ENCODE measurements at places on chromosomes 1 and 21.

DNA sequence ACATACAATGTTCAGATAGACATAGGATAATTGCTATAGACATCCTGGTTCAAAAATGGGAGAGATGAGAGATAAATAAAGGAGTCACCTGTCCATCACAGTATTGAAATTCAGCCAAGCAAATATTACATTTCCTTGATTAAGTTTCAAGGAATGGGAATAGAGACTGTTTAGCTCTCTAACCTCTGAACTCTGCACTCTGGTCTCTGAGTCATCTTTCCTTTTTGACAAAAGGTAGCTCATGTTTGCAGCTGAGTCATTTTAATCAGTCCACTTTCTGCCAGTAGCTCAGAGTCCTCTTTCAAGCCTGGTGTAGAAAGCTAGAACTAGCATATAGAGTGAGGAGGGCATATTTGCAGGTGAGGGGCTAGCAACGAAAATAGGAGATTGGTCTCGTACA lies 51.4 kb upstream of the GJA8 start:
- no peak for DNase-seq
- no peaks in the 10 kb centered on the region for H3K27me3 ChIP-seq
- no peak overlapping the region for H3K4me3 ChIP-seq

GRCh38 chr1:10693497-10694273 lies 102.8 kb downstream of the CASZ1 start:
- DNase-seq = peak; percentile 49
- H3K27me3 ChIP-seq = no peaks in the 10 kb centered on the region
- peak overlapping the region; percentile 72 for H3K4me3 ChIP-seq

GRCh38 chr1:229694053-229694693 lies 68.1 kb downstream of the URB2 start:
- no peak overlapping the region for H3K4me3 ChIP-seq
- no peak for DNase-seq
- no peak overlapping the region for H3K27ac ChIP-seq
- H3K36me3 ChIP-seq = no peaks in the 10 kb centered on the region
- no peaks in the 10 kb centered on the region for H3K4me1 ChIP-seq
- H3K27me3 ChIP-seq = no peaks in the 10 kb centered on the region

GRCh38 chr1:55117941-55118340 lies 78.6 kb downstream of the PCSK9 start:
- H3K27ac ChIP-seq = no peak overlapping the region
- H3K4me3 ChIP-seq = no peak overlapping the region
- H3K27me3 ChIP-seq = no peaks in the 10 kb centered on the region
- no peak for DNase-seq

GRCh38 chr1:170590921-170591705 lies 59.1 kb downstream of the GORAB start:
- no peaks in the 10 kb centered on the region for H3K36me3 ChIP-seq
- H3K27me3 ChIP-seq = no peaks in the 10 kb centered on the region
- no peaks in the 10 kb centered on the region for H3K4me1 ChIP-seq
- H3K27ac ChIP-seq = no peak overlapping the region

DNA sequence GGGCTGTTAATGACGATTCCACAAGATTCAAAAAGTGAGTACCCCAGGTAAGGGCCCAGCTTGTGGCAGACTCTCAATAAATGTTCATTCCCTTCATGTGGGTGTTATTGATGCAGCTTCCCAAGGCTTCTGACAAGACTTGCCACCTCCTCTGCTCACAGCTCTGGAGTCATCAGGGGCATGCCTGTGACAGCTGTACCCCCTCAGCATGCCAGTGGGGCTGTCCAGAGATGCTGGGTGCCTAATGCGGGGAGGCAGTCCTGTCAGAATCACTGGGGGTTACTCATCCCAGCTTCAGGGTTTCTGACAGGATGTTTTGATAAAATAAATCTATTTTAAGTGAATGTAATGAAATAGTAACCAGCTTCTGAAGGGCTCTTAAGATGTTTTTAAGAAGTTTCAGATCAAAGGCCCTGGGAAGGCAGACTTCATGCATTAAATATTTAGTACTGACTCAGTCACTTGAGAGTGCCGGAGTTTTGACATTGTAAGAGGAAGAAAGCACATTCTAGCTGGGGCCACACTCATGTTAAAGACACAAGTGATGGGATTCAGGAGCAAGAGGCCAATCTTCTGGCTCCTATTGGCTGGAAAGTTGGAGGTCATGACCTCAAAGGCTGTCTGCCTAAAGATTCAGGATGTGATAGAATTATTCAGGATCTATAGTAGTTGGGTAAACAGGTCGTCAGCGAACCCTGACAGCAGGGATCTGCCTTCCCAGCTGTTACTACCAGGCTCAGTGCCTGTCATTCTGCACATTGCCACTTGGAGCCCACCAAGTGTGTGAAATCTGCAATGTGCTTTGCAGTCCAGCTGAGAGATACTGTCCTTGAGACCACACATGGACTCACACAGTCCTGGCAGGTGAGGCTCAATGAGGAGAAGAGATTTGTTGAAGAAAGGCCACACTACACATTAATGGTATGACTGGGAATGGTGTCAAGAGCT lies 239.6 kb upstream of the BEND5 start:
- no peak for DNase-seq
- no peaks in the 10 kb centered on the region for H3K36me3 ChIP-seq
- no peak overlapping the region for H3K27ac ChIP-seq
- H3K27me3 ChIP-seq = no peaks in the 10 kb centered on the region
- no peak overlapping the region for H3K4me3 ChIP-seq
- no peaks in the 10 kb centered on the region for H3K4me1 ChIP-seq

GRCh38 chr1:77438236-77438913 lies 156.6 kb downstream of the AK5 start:
- H3K4me3 ChIP-seq = peak overlapping the region; percentile 20
- no peak overlapping the region for H3K27ac ChIP-seq
- H3K4me1 ChIP-seq = peaks cover 34% of the 10 kb centered on the region
- no peaks in the 10 kb centered on the region for H3K27me3 ChIP-seq
- no peaks in the 10 kb centered on the region for H3K36me3 ChIP-seq
- DNase-seq = no peak

DNA sequence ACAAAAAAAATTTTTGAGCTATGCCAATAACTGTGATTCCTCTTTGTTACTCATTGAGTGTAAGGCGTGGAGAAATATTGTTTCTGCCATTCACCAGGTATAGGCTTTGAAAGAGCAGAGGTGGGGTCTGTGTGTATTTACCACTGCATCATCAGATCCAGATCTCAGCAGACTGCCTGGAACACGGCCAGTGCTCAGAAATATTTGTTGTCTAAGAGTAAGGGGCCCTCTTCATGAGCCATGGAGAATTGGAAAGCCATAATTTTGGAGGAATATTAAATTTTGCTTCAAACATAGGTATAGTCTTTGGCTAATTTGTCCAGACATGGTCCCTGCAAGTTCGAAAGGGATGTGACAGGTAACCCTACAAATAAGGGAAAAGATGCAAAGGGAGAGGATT lies 231.3 kb upstream of the IRF2BP2 start:
- no peaks in the 10 kb centered on the region for H3K36me3 ChIP-seq
- no peaks in the 10 kb centered on the region for H3K27me3 ChIP-seq
- H3K4me1 ChIP-seq = peaks cover 54% of the 10 kb centered on the region
- H3K27ac ChIP-seq = no peak overlapping the region
- no peak for DNase-seq
- H3K4me3 ChIP-seq = no peak overlapping the region

- no peak for DNase-seq
- no peak overlapping the region for H3K27ac ChIP-seq
- peaks cover 52% of the 10 kb centered on the region for H3K4me1 ChIP-seq
- H3K27me3 ChIP-seq = no peaks in the 10 kb centered on the region
- H3K4me3 ChIP-seq = no peak overlapping the region
Measured at GRCh38 chr1:235320521-235321179, 7.3 kb downstream of the ARID4B start.

GRCh38 chr21:37087188-37087587 lies 14.1 kb downstream of the TTC3 start:
- H3K4me3 ChIP-seq = no peak overlapping the region
- H3K27ac ChIP-seq = no peak overlapping the region
- no peak for DNase-seq

GRCh38 chr1:105083611-105084010 lies 1333.9 kb downstream of the AMY1C start:
- no peaks in the 10 kb centered on the region for H3K27me3 ChIP-seq
- H3K27ac ChIP-seq = no peak overlapping the region
- H3K4me3 ChIP-seq = no peak overlapping the region

GRCh38 chr1:183185941-183186490 lies at the start of gene LAMC2:
TSS of gene LAMC2 (plus strand) at chr1:183186264. CDS start at chr1:183186353, 89 bp downstream.
- H3K27me3 ChIP-seq = no peaks in the 10 kb centered on the region
- no peak within 1 kb of the TSS for H3K4me3 ChIP-seq
- H3K36me3 ChIP-seq = no peaks in the 10 kb centered on the region
- H3K27ac ChIP-seq = no peak within 1 kb of the TSS
- peaks cover 3% of the 10 kb centered on the region for H3K4me1 ChIP-seq
- DNase-seq = peak; percentile 6

GRCh38 chr1:112744009-112744578 lies 29.0 kb upstream of the PPM1J start:
- no peaks in the 10 kb centered on the region for H3K4me1 ChIP-seq
- no peak for DNase-seq
- H3K36me3 ChIP-seq = no peaks in the 10 kb centered on the region
- no peak overlapping the region for H3K27ac ChIP-seq

GRCh38 chr1:12204140-12204539 lies 25.7 kb upstream of the VPS13D start:
- H3K4me1 ChIP-seq = peaks cover 48% of the 10 kb centered on the region
- H3K27ac ChIP-seq = peak overlapping the region; percentile 38
- no peaks in the 10 kb centered on the region for H3K36me3 ChIP-seq
- H3K27me3 ChIP-seq = no peaks in the 10 kb centered on the region
- no peak for DNase-seq
- no peak overlapping the region for H3K4me3 ChIP-seq

- no peaks in the 10 kb centered on the region for H3K27me3 ChIP-seq
- H3K4me3 ChIP-seq = no peak overlapping the region
- no peaks in the 10 kb centered on the region for H3K36me3 ChIP-seq
- no peak for DNase-seq
- no peaks in the 10 kb centered on the region for H3K4me1 ChIP-seq
Measured at GRCh38 chr1:56803561-56804156, 15.5 kb downstream of the FYB2 start.

- no peaks in the 10 kb centered on the region for H3K36me3 ChIP-seq
- no peak for DNase-seq
- H3K27me3 ChIP-seq = no peaks in the 10 kb centered on the region
- H3K4me1 ChIP-seq = no peaks in the 10 kb centered on the region
Measured at GRCh38 chr1:94063379-94063778, 57.6 kb downstream of the ABCA4 start.

DNA sequence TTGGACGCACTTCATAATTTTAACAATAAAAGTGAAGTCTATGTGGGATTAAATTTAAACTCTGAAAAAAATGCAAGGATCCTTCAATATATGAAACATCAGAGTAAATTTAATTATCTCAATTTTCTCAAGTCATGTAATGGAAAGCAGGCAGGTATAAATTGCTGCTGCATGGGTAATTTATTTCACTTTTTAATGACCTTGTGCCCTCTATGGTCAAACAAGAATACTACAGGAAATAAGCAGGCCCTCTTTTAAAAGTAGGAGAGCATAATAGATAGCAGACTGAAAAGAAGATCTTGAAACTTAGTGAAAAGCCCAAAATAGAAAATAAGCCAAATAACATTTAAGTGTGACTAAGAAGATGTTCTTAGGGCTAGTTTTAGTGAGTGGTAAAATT lies 22.9 kb downstream of the BCAS2 start:
- no peak overlapping the region for H3K27ac ChIP-seq
- H3K27me3 ChIP-seq = no peaks in the 10 kb centered on the region
- H3K4me1 ChIP-seq = no peaks in the 10 kb centered on the region
- no peak overlapping the region for H3K4me3 ChIP-seq
- H3K36me3 ChIP-seq = no peaks in the 10 kb centered on the region

DNA sequence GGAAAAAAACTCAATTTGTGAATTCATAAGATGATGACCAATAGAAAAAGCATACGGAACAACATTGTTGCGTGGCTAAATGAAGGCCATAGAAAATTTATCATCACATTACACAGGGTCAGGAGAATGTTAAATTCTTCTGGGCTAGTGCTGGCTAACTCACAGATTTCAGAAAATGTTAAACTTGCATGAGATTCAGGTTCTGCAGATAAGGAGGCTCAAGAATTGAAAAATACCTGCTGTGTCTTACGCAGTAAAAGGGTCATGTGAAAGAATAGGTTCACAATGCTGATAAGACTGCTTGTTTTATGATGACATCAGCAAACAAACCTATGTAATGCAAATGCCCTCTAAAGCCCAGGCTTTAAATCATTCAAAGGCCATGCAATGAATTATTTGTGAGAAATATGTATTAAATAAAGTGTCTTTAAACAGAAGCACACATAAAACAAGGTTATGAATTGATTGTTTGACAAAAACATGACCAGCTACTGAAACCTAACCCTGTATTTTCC lies 378.8 kb downstream of the USP25 start:
- no peak overlapping the region for H3K4me3 ChIP-seq
- no peaks in the 10 kb centered on the region for H3K36me3 ChIP-seq
- no peaks in the 10 kb centered on the region for H3K4me1 ChIP-seq
- no peak overlapping the region for H3K27ac ChIP-seq

Data from naive thymus-derived CD4-positive, alpha-beta T cell (primary cell).